ENCODE measurements at places on chromosomes 6 and 20.

DNA sequence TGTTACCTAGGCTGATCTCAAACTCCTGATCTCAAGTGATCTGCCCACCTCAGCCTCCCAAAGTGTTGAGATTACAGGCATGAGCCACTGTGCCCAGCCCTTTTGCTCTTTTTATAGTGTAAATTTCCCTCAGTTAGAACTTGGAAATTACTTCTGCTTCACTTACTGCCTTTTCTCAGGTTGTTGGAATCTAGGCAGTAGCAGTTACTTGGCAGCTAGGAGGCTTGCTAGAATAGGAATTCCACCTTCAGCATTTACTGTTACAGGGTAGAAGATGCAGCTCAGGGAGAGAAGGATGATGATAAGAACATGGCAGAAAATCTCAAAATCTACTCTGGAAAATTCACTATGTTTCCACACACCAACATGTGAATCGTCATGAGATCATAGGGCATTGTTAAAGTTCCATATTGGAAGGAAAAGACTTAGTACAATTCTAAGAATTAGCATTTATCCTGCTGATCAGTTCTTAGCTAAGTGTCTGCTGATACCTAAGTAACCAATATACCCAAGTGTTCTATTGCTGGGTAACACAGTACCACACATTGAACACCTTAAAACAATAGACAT is 182.2 kb downstream of the SLC16A10 start:
- DNase-seq, result no peak

DNA sequence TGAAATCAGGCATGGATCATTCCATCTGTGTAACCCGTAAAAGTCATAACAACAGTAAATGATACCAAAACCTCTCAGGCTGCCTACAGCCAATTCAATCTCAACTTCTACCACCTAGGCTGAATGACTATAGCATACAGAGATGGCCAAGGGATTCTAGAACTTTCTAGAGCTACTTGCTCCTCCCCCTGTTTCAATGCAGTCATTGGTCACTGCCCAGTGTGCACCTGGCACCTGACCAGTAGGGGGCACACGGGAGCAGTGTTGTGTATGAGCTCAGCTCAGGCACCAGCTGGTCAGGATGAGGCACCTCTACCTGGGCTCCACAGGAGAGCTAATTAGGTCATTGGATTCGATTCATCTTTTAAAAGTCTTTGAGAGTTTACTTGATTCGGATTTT is 86.2 kb downstream of the PLEKHG1 start:
- DNase-seq, result peak; percentile 18

GRCh38 chr20:37282556-37282955 is 6.9 kb upstream of the MANBAL start:
- no peak for DNase-seq

DNA sequence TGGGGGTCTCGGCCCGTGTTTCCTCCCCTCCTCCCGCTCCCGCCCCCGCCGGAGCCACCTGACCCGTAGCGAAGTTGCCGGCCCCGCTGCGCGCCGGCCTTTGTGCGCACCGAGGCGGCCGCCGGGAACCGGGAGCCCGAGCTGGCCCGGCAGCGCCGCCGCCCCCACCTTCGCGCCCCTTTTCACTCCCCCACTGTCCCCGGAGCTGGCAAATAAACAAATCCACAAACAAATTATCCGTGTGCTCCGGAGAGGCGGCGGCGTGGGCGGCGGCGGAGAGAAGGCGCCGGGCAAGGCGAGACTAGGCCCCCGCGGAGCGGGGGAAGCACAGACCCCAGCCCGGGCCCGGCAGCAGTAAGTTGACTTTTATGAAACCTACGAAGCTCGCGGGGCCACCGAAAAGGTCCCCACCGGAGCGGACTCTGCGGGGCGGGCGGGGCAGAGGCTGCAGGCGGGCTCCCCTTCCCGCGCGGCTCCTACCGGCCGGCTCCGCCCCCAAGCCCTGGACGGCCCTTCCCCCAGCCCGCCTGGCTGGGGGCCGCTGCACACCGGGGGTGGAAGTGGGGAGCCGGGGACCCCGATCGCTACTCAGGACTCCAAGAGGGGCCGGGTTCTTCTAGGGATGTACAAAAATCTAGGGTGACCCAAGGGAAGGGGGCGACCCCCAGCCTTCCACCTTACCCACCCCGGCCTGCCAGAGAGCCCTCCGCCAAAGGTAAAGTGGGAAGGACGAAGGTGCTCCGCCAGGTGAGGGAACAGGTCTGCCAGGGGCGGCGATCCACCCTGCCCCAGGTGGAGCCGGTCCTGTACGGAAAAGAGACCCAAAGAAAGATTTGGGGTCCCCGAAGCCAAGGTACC is 40.7 kb downstream of the YTHDF1 start:
- no peak for DNase-seq

DNA sequence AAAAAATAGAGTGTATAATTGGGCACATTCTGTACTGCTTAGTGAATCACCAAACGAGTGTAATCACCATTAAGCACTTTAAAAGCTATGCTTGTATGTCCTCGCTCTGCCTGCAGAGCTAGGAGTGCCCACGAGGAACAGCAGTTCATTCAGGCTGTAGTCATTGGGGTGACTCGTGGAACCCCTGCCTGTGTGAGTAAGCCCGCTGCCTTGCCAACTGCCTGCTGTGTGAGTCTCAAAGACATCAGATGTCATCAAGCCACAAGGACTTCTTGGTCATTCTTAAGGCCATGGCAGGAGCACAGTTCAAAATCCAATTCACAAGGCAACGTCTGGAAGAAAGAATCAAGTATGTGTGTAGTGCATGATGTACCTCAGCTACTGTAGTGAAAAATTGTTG is 60.4 kb downstream of the FOXO3 start:
- DNase-seq, result no peak

DNA sequence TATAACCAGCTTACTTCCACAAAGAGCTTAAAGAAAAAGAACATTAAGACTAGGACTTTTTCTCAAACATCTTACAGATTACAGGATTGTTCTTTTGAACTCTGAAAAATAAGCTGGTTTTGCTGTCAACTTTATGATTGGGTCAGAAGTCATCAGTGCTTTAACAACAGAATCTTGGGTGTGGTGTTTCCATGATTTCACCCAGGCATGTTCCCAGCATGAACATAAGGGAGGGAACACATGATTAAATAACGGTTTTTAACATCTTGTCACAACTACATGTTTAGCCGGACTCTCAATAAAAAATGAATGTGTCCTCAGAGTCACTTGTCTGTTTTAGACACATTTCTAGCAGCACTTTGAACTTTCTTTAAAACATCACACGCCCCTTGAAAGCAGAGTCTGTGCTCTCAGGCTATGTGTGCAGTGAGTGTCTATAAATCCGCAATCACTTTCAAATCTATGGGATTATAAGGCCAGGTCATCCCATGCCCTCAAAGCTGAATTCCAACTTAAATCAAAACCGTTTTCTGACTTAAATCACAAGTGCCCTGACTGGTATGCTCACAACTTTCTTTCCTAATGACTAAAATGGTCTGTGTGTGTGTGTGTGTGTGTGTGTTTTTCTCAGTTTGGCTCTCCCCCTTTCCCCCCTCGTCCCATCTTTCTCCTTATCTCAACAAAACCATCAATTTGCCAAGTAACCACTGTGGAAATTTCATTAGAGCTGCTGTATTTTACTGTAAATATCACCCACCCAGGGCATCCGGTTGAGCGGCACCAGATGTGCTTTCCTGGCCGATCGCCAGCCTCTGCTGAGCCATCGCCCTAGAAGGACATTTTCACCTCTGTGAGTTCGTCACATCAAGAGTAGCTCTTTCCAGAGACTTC is 216.8 kb upstream of the DTNBP1 start:
- DNase-seq, result no peak

- DNase-seq, result no peak
Observed at GRCh38 chr6:165266191-165266590, 43.2 kb downstream of the C6orf118 start.

- no peak for DNase-seq
Observed at GRCh38 chr6:82750556-82750955, 315.1 kb downstream of the UBE3D start.

GRCh38 chr6:1606780-1607515 is 2.8 kb upstream of the FOXC1 start:
- DNase-seq, result no peak

GRCh38 chr6:118546880-118547218 is 1.2 kb upstream of the PLN start:
- DNase-seq, result no peak

DNA sequence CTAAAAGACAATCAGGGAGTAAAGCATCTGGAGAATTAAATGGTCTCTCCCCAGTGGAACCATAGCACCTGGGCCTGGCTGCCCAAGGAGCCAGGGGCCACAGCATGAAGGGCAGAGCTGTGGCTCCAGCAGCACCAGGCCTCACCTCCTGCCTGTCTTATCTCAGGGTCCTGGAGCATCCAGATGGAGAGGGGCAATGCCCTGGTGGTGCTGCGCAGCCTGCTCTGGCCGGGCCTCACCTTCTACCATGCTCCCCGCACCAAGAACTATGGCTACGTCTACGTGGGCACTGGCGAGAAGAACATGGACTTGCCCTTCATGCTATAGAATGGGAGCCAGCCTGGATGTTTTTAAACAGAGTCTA is 17.0 kb downstream of the MRPS18A start:
- DNase-seq, result no peak

DNA sequence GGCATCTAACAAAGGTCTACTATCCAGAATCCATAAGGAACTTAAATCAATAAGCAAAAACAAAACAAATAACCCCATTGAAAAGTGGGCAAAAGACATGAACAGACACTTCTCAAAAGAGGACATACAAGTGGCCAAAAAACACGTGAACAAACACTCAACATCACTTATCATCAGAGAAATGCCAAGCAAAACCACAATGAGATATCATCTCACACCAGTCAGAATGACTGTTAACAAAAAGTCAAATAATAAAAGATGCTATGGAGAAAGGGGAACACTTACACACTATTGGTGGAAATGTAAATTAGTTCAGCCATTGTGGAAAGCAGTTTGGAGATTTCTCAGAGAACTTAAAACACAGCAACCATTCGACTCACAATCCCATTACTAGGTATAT is 19.4 kb upstream of the VNN1 start:
- no peak for DNase-seq

DNA sequence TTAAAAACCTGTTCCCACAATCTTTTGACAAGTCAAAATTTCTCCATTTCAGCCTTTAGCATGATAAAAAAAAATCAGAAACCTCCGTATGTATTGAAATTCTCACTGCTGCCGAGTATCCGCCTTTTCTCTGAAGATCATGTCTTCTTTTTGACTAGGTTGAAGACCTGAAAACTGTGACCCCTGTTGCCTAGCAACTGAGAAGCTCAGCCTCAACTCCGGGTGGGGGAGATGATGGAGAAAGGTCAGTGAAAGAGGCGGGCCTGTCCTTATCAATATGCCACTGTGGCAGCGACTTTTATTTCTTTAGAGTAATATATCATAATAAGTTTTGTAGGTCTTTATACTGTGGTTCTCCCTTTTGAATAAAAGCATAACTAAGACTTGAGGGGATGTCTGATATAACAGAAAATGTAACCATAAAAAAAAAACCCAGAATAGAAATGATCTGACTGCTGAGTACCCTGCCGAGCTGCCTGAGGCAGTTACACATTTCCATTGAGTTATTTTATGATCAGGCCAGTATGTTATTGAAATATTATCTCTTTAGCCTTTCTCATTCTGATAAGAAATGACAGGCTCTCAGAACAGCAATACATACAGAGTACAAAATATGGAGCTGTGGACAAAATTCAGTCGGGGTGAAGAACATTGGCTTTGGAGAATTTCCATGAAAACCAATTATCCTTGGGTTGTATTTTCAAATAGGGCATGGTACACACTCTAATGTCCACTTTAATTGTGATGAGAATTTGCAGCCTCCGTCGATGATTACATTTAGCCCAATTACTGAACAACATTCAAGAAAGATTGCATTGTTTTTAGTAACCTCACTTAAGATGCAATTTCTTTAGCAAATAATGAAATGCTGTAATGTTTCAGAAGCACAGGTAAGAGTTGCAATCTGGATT is 136.7 kb upstream of the EEF1E1 start:
- no peak for DNase-seq

DNA sequence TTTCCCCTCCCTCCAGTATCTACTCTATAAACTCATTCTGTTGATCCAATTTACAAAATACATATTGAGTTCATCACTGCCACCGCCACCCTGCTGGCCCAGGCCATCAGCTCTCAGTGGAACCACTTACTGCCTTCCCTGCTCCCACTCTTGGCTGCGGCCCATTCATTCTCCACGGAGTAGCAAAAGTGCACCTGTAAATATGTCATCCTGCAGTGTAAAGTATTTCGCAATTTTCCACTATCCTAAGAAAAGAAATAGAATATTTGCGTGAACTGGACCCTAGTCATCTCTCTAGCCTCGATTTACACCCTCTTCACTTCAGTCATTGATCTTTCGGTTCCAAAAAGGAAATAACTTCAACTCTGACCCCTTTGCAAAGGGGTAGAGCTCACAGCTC is 258.3 kb upstream of the TFAP2D start:
- no peak for DNase-seq

GRCh38 chr6:135115834-135116233 is 61.2 kb upstream of the HBS1L start:
- no peak for DNase-seq

DNA sequence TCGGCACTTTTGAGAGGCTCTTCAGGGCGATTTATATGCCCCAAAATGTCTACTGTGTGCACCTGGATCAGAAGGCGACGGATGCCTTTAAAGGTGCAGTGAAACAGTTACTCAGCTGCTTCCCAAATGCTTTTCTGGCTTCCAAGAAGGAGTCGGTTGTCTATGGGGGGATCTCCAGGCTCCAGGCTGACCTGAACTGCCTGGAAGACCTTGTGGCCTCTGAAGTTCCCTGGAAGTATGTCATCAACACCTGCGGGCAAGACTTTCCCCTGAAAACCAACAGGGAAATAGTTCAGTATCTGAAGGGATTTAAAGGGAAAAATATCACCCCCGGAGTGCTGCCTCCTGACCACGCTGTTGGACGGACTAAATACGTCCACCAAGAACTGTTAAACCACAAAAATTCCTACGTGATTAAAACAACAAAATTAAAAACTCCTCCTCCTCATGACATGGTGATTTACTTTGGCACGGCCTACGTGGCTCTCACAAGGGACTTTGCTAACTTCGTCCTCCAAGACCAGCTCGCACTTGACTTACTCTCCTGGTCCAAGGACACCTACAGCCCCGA is 8.2 kb downstream of the GCNT2 start:
- no peak for DNase-seq

- DNase-seq, result no peak
Observed at GRCh38 chr20:40826699-40827098, 137.7 kb upstream of the MAFB start.

GRCh38 chr6:11848852-11849731 is 70.5 kb upstream of the ADTRP start:
- no peak for DNase-seq

- DNase-seq, result no peak
Observed at GRCh38 chr6:69220375-69220774, 576.4 kb downstream of the LMBRD1 start.
